Stimulated activated CD8-positive, alpha-beta memory T cell treated with anti-CD3 and anti-CD28 coated beads, Interleukin-12 subunit alpha, Interleukin-12 subunit beta, amount 100 ng/mL, for 4 hours (primary cell): ENCODE measurements at places on chromosomes 12 and 14.

- DNase-seq, result no peak
These were observed 65.9 kb downstream of the RFX4 start for GRCh38 chr12:106648736-106649135.

GRCh38 chr12:45398552-45398951, 182.7 kb downstream of the ANO6 start:
- DNase-seq, result no peak

DNA sequence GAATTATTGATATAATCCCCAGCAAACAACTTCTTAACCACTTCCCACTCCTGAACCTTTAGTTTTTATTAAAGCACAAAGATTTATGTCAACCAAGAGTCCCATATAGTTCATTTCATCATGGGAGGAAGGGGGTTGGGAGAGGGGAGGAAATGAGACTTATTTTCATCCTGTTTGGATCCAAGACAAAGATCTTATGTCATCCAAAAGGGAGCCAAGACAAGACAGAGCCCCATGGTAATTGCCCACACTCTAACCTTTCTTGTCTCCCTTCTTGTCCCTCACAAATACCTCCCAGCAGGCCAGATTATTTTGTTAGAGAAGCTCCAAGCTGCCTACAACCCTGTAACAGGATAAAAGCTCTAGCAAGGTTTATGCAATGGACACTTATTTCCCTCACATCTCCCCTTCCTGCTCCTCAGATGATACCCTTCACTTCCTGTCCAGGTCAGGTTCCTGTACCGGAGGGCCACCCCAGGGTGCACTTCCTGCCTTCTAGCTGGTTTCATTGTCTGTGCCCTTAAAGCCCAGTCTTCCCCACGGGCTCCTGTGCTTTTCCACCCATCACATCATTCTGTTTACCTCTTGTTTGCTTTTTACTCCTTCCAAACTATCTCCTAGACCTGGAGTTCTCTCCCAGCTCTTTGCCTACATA, 123.7 kb upstream of the MDM1 start:
- DNase-seq, result no peak

DNA sequence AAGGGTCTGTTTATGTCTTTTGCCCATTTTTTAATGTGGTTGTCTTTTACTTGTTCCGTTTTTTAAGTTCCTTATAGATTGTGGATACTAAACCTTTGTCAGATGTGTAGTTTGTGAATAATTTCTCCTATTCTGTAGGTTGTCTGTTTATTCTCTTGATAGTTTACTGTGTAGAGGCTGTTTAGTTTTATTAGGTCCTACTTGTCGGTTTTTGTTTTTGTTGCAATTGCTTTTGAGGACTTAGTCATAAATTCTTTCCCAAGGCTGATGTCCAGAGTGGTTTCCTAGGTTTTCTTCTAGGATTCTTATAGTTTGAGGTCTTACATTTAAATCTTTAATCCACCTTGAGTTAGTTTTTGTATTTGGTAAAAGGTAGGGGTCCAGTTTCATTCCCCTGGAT, 33.9 kb downstream of the SLC39A9 start:
- no peak for DNase-seq

GRCh38 chr12:46516933-46517578, 144.5 kb upstream of the SLC38A2 start:
- DNase-seq, result no peak

DNA sequence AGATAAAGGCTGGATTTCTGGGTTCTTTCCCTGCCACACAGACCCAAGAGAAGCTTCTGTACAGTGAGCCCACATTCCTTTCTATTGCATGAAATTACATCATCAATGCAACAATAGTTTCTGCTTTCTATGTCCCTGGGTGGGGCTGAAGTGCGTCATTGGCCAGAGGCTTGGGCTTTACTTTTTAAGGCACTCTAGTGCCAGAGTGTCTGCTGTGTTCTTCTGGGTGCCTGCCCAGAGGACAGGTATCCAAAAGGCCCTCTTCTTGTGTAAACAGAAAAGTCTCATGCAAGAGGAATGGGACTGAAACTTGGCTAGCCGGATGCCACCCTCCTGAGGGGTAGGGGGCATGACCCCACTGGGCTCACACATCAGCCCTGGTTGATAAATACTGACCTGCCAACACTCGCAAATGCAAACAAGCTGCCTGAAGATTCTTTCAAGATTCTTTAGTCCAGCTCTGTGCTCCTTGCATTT, 5.9 kb downstream of the KRT86 start:
- DNase-seq, result no peak

DNA sequence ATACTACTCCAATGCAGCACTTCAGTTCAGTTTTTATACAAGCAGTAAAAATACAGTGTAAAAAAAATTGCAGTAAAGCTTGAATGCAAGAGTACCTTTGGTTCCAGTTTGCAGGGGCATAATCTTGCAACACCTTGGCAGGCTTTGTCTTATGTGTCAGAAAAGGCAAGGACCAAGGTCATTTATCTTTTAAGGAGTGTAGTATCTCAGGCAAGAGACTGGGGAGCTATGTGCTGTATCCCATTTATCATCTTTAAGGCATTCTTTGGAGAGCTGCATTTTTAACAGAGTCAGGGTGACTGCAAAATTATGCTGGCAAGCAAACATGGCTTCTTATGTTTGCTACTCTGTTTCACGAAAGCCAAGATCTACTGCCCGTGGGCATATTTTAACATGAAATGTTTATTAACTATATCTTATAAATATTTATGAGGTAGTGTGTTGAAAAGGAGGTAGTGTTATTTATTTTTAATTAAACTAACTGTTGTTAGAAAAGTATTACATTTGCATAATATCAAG, 14.8 kb upstream of the DLGAP5 start:
- DNase-seq, result no peak
